CD4-positive, alpha-beta T cell treated with Interleukin-4 for 4 hours (primary cell): ENCODE measurements at places on chromosomes 13 and 19.

DNA sequence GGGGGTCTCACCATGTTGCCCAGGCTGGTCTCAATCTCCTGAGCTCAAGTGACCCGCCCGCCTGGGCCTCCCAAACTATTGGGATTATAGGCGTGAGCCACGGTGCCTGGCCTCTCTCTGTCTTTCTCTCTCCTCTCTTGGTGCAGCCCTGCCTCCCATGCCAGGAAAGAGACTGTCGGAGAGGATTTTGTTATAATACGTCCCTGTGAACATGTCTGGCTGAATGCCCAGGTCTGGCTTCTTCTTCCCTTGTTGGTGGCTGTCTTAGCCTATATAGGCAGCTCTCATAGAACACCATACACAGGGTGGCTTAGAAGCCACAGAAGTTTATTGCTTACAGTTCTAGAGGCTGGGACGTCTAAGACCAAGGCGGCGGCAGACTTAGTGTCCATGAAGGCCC is 46.4 kb downstream of the PEX11G start:
- DNase-seq, result no peak

- DNase-seq, result no peak
Observed at GRCh38 chr19:42166316-42166715, 34.1 kb upstream of the POU2F2 start.

DNA sequence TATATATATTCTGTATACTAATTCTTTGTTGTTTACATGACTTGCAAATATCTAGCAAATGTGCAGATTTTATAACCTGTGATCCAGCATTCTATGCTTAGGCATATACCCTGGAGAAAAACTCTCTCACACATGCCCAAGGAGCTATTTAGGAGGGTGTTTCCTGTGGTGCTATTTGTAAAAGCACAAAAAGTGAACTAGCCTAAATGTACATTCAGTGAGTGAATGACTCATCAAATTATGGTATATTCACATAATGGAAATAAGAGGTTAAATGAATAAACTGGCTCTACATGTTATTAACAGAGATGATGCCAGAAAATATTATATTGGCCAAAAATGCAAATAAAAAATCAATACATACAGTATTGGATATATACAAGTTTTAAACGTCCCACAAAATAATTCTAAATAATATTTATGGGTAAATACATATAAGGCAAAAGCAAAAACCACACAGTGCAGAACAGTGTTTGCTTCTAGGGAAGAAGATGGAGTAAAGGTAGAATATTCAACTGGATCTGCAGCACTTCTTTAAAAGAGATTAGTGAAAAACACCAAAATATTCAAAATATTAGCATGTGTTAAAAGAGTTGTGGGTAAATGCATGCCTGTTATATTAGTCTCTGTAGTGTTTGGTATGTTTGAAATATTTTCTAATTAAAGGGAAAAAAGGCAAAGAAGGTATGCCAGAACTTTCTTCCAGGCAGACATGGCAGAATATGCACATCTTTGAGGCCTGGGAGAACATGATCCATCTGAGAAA is 344.7 kb downstream of the KLF5 start:
- no peak for DNase-seq

DNA sequence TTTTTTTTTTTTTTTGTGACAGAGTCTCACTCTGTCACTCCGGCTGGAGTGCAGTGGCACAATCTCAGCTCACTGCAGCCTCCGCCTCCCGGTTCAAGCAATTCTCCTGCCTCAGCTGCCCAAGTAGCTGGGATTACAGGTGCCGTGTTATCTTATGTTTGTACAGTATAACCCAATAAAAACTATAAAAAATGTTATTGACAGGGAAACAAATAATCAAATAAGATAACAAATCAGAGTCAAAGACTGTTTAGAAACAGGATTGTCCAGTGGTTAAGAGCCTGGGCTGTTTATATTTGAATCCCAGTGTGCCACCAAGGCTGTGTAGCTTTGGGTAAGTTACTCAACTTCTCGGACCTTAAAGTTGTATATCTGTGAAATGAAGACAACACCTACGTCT is 19.1 kb upstream of the LMTK3 start:
- DNase-seq, result no peak
